GM23338 (cell line): ENCODE measurements at places on chromosomes 7 and 10. TPM values are rescaled to one million over a fixed set of nuclear protein-coding genes. Genes with fewer than 3 reads are reported as not detected.

The CARD11 gene
- 29.0 and 32.9 TPM in 2 replicates for total RNA-seq

The ASB4 gene
- total RNA-seq, result not detected in 2 replicates

The LAMB4 gene
- total RNA-seq, result not detected in 2 replicates

The DEPP1 gene
- total RNA-seq, result 0.12 and 1.3 TPM in 2 replicates

The IRF5 gene
- 1.1 and 3.7 TPM in 2 replicates for total RNA-seq

- H3K27me3 ChIP-seq, result no peaks in the 10 kb centered on the region
- no peaks in the 10 kb centered on the region for H3K4me1 ChIP-seq
- no peak overlapping the region for H3K4me3 ChIP-seq
- no peaks in the 10 kb centered on the region for H3K36me3 ChIP-seq
- no peak for DNase-seq
Measured at GRCh38 chr7:19009241-19009935, 108.0 kb downstream of the TWIST1 start.

DNA sequence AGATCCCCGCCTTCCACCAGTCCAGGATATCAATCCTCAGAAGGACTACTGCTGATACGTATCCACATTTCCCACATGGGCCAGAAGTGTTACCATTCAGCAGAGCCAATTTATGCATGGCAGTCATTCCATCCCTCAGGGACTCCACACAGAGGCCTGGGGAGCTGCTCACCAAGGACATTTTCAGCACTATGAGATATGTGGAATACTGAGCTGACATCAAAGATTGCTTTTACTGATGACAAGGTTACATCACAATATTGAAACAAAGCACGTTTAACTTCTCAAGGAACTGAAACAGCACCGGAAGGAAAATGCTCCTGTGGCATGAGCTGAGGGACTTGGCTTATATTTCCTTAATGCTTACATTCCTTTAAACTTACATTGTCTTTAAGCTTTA, 335.1 kb downstream of the BMPER start:
- H3K27me3 ChIP-seq, result no peaks in the 10 kb centered on the region
- no peak overlapping the region for H3K27ac ChIP-seq
- no peaks in the 10 kb centered on the region for H3K36me3 ChIP-seq
- no peaks in the 10 kb centered on the region for H3K4me1 ChIP-seq

DNA sequence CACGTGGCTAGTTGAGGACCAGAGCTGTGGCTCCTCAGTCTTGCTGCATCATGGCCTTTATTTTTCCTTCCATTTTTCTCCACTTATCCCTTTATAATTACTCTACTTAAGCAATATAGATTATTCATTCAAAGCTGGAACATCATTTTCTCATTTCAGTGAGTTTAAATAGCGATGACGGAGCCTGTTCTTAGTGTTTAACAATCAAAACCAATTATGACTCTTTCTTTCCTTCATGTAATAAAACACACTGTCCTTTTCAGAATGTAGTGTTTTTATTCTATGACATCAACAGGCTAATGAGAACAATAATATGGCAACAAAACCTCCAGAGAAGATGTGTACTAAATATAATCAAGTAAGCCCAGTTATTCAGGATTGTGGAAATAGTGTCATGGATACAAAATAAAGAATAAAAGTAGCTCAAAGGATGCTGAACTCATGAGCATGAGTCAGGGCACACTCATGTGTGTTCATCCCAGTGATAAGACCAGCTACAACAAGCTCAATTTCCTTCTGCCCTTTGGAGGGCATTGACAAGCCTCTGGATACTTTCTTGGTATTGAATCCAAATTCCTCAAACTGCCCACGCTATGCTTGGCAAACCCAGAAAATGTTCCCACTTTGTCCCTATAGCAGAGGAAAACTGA, 188.4 kb downstream of the CYP26A1 start:
- no peak overlapping the region for H3K4me3 ChIP-seq
- no peak overlapping the region for H3K27ac ChIP-seq
- H3K36me3 ChIP-seq, result no peaks in the 10 kb centered on the region
- DNase-seq, result no peak

GRCh38 chr7:36299823-36300341, 89.8 kb upstream of the ANLN start:
- DNase-seq, result no peak
- no peaks in the 10 kb centered on the region for H3K27me3 ChIP-seq
- no peak overlapping the region for H3K4me3 ChIP-seq
- H3K36me3 ChIP-seq, result no peaks in the 10 kb centered on the region
- H3K27ac ChIP-seq, result no peak overlapping the region
- H3K4me1 ChIP-seq, result no peaks in the 10 kb centered on the region; the same call in 1 of the 2 replicates
